Psoas muscle (tissue), 8 donors: ENCODE measurements at places on chromosomes 11 and 22.
A peak's percentile ranks its signal among the peaks of the same experiment; 100 is the strongest.

DNA sequence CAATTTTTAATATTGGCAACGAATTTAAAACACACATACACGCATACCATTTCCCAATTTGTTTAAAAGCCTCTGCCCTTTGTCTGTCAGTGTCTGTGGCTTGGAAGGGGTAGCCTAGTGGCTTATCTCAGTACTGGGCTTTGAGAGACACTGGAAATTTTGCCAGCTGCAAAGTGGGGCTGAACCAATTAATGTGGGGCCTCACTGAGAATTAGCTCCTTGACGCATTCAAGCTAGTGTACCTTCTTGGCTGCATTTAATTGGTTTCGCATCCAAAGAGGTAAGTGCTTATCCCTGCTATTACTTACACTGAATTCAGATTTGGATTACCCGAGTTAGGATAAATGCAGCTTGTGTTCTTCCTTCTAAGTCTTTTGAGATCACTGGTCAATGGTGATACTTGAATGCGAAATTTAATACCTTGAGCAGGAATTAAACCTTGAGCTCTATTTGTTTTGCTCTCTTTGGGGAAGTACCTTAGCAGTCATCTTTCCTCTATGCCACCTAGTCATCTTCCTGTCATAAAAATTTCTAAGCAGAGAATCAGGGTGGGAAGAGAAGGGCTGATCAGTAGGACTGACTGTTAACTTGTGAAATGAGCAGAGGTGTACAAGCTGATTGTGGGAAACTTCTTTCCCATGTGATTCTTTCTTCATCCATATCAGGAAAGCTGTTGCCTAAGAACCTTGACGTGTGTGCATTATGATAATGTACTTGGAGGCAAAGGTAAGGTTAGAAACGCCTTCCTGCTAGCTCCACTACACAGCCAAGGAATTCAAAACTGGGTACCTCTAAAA, 187.7 kb upstream of the E2F8 start:
- DNase-seq: no peak
- H3K4me3 ChIP-seq: no peak overlapping the region
- no peak overlapping the region for H3K27ac ChIP-seq
- H3K36me3 ChIP-seq: no peaks in the 10 kb centered on the region

DNA sequence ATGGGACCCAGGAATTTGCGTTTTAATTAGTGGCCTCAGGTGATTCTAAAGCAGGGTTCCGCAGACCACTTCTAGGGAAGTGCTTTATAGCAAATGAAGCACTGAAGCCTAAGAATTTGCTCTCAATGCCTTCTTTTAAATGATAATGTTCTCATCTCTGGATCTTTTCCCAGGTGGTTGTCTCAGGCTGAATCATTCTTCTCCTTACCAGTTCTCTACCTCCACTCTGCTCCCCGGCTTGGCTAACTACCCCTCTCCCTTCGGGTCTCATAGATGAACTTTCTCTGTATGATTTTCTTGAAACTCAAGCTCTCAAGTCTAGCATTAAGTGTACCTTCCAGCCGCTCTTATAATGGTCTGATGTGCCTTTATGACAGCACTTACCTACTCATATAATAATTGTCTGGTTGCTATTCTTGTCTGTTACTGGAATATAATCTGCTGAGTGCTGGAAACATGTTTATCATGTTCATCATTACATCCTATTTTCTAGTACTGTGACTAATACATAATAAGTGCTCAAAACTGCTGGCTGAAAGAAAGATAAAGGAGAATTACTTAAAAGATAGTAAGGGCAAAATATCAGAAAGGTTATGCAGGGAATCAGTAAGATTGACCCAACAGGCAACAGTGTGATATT, 195.9 kb upstream of the SESN3 start:
- no peaks in the 10 kb centered on the region for H3K27me3 ChIP-seq
- DNase-seq: no peak
- H3K4me1 ChIP-seq: no peaks in the 10 kb centered on the region
- H3K27ac ChIP-seq: no peak overlapping the region

DNA sequence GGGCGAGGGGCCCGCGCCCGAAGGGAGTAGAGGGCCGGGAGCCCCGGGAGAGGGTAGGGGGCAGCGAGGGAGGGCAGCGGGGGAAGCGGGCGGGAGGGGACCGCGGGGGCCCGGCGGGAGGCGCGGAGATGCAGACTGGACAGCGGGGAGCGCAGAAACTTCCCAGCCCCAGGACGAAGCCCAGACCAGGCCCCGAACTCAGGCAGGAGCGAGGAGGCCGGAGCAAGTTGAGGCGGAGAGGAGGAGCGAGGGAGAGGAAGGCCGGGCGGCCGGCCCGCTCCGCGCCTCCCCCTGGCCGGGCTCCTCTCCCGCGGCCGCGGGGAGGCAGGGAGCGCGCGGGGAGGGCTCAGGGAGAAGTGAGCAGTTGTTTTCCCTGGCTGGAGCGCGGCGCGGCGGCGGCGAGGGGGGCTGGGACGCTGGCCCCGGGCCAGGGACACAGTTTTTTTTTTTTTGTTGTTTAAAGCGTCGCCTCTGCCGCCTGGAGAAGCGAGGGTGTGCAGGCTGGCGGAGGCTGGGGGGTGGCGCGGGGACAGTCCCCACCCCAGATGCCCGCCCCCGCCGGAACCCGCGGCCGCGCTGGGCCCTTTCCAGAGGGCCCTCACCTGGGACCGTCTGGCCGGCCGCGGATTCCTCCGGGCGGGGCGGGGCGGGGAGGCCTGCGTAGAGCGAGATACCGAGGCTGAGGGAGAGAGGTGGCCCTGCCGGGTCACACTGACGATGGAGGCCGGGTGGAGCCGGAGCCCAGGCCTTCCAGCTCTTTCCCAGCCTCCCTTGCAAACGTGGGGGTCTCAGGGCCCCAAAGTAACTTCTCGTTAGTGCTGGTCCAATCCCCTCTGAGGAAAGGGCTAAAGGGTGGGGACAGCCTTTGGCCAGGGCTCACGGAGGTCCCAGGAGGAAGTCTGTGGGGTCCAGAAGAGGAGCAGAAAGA, at the start of gene LTBP3:
TSS of gene LTBP3 (minus strand) at position 358 of the 928 bp plus-strand sequence. CDS start 400 bp downstream, outside the sequence.
- peaks cover 8% of the 10 kb centered on the region for H3K36me3 ChIP-seq
- H3K4me3 ChIP-seq: peak within 1 kb of the TSS; percentile 75
- DNase-seq: peak; percentile 89
- peak within 1 kb of the TSS; percentile 99 for H3K27ac ChIP-seq
- H3K27me3 ChIP-seq: no peaks in the 10 kb centered on the region
- peaks cover 57% of the 10 kb centered on the region for H3K4me1 ChIP-seq

DNA sequence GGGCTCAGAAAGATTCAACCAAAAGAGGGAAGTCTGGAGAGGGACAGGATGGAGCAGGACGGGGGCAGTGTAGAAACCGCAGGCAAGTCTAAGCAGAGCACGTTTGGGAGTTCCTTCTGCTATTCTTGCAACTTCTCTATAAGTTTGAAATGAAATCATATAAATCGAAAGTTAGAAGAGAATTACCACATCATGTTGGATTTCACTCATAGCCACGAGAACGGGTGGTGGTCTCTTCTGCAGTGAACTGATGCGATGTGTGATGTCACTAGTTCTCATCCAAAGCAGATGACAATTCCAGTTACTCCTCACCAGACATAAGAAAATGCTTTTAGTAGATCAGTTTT, 36.0 kb downstream of the KCNQ1 start:
- no peaks in the 10 kb centered on the region for H3K4me1 ChIP-seq
- no peaks in the 10 kb centered on the region for H3K36me3 ChIP-seq
- H3K27ac ChIP-seq: no peak overlapping the region
- no peak for DNase-seq
- peaks cover 34% of the 10 kb centered on the region for H3K27me3 ChIP-seq
- no peak overlapping the region for H3K4me3 ChIP-seq

DNA sequence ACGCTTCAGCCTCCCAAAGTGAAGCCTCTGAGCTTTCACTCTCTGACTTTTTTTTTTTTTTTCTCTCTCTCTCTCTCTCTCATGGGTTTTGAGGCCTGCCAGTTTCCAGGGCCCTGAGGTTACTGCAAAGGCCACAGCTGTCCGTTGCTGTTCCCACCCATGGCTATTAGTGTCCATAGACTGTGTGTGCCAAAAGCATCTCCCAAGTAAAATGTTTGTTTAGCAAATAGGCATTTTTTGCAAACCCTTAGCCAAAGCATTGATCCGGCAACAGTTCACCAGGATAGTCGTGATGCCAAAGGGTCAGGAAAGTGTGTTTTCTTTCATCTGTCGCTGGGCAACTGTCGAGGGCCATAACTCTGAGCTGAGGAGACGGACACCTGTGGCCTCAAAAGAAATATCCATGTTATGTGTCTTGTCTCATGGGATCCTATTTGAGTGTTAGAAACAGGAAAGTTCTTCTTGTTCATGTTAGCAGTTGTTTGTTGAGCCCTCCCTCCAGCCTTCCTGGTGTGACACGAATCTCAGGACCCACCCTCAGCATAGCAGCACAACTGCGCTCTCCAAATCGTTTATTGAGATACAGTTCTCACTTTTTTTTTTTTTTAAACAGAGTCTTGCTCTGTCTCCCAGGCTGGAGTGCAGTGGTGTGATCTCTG, 18.4 kb downstream of the FADS2 start:
- no peaks in the 10 kb centered on the region for H3K36me3 ChIP-seq
- peaks cover 6% of the 10 kb centered on the region for H3K27me3 ChIP-seq
- H3K4me3 ChIP-seq: no peak overlapping the region
- no peak overlapping the region for H3K27ac ChIP-seq
- H3K4me1 ChIP-seq: no peaks in the 10 kb centered on the region

- H3K27ac ChIP-seq: no peak overlapping the region
- no peak overlapping the region for H3K4me3 ChIP-seq
- H3K4me1 ChIP-seq: no peaks in the 10 kb centered on the region
- peaks cover 28% of the 10 kb centered on the region for H3K27me3 ChIP-seq
- no peaks in the 10 kb centered on the region for H3K36me3 ChIP-seq
Observed at GRCh38 chr22:37462436-37462835, 23.7 kb downstream of the MFNG start.

- no peak for DNase-seq
- peaks cover 2% of the 10 kb centered on the region for H3K27me3 ChIP-seq
- H3K4me3 ChIP-seq: no peak overlapping the region
- no peaks in the 10 kb centered on the region for H3K4me1 ChIP-seq
- H3K27ac ChIP-seq: no peak overlapping the region
- no peaks in the 10 kb centered on the region for H3K36me3 ChIP-seq
Observed at GRCh38 chr11:75633409-75634066, 35.3 kb downstream of the MAP6 start.

DNA sequence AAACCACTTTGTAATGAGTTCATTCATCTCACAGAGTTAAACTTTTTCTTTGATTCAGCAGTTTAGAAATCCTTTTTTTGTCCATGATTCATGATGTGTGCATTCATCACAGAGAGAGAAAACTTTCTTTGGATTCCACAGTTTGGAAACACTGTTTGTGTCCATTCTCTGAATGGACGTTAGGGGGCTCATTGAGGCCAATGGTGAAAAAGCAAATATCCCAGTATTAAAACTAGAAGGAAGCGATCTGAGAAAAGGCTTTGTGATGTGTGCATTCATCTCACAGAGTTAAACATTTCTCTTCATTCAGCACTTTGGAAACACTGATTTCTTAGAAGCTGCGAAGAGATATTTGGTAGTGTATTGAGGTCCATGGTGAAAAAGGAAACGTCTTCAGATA, 155.6 kb upstream of the TRIM48 start:
- H3K36me3 ChIP-seq: no peaks in the 10 kb centered on the region
- DNase-seq: no peak
- no peaks in the 10 kb centered on the region for H3K4me1 ChIP-seq
- no peak overlapping the region for H3K27ac ChIP-seq
- H3K4me3 ChIP-seq: no peak overlapping the region

- H3K27me3 ChIP-seq: no peaks in the 10 kb centered on the region
- no peak overlapping the region for H3K27ac ChIP-seq
- peak overlapping the region; percentile 80 for H3K4me3 ChIP-seq
- DNase-seq: no peak
Observed at GRCh38 chr11:12111549-12112520, 1.4 kb downstream of the MICAL2 start.

DNA sequence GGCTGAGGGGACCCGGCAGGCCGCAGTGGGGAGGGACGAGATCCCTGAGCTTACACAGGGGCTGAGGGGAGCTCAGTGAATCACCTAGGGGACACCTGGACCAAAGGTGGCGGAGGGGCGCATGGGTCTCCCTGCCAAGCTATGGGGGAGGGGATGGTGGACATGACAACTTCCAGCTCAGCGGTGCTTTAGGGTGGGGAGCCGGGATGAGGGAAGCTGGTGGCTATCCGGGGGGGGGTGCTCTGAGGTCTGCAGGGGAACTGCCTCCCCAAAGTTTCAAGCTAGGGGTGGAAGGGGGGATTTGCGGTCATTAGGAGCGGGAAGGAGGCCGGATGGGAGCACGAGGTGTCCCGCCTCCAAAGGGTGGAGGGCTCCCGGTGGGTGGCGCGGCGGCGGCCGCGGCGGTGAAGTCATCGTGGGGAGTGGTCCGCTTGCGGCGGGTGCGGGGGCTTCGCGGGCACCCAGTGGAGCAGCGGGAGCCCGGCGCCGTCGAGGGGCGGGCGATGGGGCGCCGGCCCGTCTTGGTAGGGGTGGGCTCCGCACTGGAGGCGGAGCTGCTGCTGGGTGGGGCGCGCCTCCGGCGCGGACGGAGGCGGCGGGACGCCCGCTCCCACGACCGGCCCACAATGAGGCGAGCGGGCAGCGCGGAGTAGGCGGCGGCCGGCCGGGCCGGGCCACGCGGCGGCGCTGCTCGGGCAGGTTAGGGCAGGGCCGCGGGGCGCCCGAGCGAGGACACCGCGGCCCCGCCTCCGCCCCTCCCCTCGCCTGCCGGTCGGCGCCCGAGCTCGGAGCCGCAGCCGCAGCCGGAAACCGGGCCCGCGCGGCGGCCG, at the start of gene MICALL1:
TSS of gene MICALL1 (plus strand) at position 764 of the 830 bp plus-strand sequence. CDS start 126 bp downstream, outside the sequence.
- H3K36me3 ChIP-seq: no peaks in the 10 kb centered on the region
- H3K27me3 ChIP-seq: no peaks in the 10 kb centered on the region
- peak; percentile 83 for DNase-seq
- H3K4me3 ChIP-seq: peak within 1 kb of the TSS; percentile 71
- peaks cover 17% of the 10 kb centered on the region for H3K4me1 ChIP-seq
- peak within 1 kb of the TSS; percentile 81 for H3K27ac ChIP-seq

DNA sequence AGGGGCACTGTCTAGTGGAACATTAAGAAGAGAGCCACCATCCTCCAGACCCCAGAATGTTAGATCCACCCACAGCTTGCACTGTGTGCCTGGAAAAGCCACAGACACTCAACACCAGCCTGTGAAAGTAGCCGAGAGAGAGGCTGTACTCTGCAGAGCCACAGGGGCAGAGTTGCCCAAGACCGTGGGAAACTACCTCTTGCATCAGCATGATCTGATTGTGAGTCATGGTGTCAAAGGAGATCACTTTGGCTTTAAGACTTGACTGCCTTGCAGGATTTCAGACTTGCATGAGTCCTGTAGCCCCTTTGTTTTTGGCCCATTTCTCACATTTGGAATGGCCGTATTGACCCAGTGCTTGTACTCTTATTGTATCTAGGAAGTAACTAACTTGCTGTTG, 115.9 kb upstream of the CCDC179 start:
- DNase-seq: no peak
- H3K27ac ChIP-seq: no peak overlapping the region
- H3K4me1 ChIP-seq: no peaks in the 10 kb centered on the region
- no peaks in the 10 kb centered on the region for H3K36me3 ChIP-seq
- H3K4me3 ChIP-seq: no peak overlapping the region

- no peak overlapping the region for H3K27ac ChIP-seq
- no peaks in the 10 kb centered on the region for H3K36me3 ChIP-seq
- H3K27me3 ChIP-seq: no peaks in the 10 kb centered on the region
- no peak overlapping the region for H3K4me3 ChIP-seq
Observed at GRCh38 chr22:26616650-26617049, 1.2 kb downstream of the CRYBB1 start.

- H3K4me1 ChIP-seq: no peaks in the 10 kb centered on the region
- no peak overlapping the region for H3K4me3 ChIP-seq
- H3K27me3 ChIP-seq: peaks cover 17% of the 10 kb centered on the region
- no peak overlapping the region for H3K27ac ChIP-seq
- no peak for DNase-seq
- H3K36me3 ChIP-seq: no peaks in the 10 kb centered on the region
Observed at GRCh38 chr22:45529971-45530575, 27.4 kb downstream of the FBLN1 start.

- H3K4me3 ChIP-seq: no peak overlapping the region
- no peak for DNase-seq
Observed at GRCh38 chr11:41102471-41102870, 357.0 kb downstream of the LRRC4C start.
